ENCODE measurements at places on chromosomes 16 and 17.

DNA sequence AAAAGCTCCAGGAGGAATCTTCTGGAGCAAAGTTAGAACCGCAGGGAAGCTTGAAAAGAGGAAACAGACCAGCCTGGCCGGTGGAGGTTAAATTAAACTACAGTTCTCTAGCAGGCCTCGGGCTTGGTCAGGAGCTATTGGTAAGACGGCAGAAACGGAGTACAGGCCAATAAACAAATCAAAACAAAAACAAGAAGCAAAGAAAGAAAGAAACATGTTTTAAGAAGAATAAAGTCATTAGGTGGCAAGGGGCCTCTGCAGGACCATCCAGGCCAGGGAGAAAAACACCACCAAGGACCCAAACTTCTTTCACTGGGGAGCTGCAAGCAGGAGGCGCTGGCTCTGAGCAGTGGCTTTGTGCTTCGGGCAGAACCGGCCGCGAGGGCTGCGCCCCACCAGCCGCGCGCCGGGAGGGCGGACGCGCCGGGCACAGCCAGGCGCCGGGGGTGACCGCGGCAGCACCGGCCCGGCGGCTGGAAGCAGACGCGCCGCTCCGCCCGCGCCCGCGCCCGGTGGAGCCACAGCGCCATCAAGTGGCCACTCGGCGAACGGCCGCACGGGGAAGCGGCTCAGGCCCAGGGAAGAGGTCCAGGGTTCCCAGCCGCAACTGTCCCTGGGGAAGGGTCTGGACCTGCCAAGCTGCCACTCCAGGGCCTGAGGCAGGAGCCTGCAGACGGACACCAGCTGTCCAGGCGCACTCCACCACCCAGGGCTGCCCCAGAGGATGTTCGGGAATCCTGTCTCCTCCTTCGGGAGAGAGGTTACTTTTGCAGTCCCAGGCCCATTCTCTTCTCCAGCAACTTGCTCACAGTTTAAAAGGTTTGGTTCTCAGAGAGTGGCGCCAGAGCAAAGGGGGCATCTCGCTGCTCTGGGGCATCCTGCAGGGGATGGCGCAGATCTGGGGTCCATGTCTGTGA lies 419.4 kb downstream of the SOX9 start:
- no peak for DNase-seq

GRCh38 chr16:9340526-9341256 lies 249.2 kb downstream of the HAPSTR1 start:
- DNase-seq, result no peak

- no peak for DNase-seq
Measured at GRCh38 chr16:67084345-67085028, 25.3 kb upstream of the PHAF1 start.

- no peak for DNase-seq
Measured at GRCh38 chr17:60823515-60823914, 145.9 kb downstream of the BCAS3 start.

GRCh38 chr17:8465356-8465755 lies 29.7 kb downstream of the NDEL1 start:
- no peak for DNase-seq

GRCh38 chr16:52535076-52535475 lies 11.9 kb downstream of the TOX3 start:
- no peak for DNase-seq

DNA sequence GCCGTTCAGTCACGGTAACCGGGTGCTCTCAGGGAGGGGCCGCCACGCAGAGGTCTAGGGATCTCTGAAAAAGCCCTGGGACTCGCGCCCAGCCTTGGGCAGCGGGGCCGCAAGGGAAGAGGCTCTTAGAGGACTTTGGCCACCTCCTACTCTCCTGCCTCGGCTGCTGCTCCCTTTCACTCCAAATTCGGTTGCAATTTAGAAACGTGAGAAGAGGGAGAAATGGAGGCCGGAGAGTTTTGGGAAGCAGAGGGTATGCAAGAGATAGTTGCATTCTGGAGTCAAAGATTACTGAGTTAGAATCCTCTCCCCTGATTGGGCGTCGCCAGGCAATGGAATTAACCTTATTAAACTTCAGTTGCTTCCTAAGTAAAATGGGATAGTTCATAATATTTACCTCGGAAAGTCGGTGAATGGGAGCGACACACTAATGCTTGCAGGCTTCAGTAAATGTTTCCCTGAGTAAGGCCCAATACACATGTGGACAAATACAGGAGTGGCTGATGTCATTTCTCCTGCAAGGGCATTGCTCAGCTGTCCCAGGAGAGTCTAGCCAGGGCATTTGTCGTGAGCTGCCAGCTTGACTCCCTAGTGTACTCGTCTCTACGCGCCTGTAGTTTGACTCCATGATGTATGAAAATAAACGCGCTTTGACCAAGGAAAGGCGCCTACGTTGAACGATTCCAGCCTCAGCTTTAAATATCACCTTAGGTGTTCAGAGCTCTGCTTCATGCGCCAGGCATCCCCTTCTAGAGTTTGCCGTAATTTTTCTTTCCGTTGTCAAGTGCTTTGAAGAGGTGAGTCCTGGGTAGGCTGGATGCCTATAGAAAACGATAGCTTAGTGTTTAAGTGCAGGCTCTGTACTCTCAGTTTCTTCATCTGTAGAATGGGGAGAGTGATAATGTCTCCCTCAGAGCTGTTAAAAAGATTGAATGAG lies 667 bp downstream of the OGFOD1 start:
- no peak for DNase-seq

- no peak for DNase-seq
Measured at GRCh38 chr17:69869667-69870066, 205.4 kb upstream of the KCNJ16 start.

DNA sequence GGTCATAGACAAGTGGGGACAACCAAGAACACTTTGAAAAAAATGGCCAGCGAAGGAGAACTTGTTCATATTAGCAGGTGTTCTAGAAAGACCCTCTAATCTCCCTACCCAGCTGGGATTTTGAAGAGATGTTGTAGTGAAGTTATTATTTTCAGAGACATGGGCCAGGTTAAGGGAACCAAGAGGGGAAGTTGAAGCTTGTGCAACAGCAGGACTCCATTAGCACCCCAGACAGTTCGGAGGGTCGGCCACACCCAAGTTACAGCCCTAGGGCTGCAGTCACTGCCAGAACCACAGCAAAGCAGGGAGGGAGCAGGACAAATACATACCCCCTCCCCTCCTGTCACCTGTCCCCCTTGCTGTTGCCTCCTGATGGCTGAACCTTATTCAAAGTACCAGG lies 42.3 kb downstream of the WSB1 start:
- DNase-seq, result no peak

GRCh38 chr17:66369830-66370229 lies 67.4 kb downstream of the PRKCA start:
- DNase-seq, result no peak

DNA sequence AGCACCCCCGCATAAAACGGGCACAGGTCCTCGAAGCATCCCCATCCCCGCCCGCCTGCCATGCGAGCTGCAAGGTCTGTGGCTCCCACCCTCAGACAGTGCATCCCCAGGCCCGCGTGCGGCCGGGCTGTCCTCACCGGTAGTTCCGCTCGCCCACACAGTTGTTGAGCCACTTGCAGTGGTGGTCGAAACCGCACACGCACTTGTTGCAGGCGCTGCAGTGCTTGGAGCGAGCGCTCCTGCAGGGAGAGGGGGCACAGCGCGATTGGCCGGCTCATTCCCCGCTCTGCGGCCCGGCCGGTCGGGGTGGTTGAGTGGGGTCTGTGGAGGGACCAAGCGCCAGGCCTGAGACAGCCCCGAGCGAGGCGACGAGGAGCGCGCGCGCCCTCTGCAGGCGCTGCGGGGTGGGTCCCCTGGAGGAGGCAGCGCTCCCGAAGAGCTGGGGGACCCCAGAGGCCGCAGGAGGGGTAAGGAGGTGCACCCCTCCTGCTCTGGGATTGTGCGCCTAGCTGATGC lies 6.0 kb upstream of the TPPP3 start:
- DNase-seq, result no peak

DNA sequence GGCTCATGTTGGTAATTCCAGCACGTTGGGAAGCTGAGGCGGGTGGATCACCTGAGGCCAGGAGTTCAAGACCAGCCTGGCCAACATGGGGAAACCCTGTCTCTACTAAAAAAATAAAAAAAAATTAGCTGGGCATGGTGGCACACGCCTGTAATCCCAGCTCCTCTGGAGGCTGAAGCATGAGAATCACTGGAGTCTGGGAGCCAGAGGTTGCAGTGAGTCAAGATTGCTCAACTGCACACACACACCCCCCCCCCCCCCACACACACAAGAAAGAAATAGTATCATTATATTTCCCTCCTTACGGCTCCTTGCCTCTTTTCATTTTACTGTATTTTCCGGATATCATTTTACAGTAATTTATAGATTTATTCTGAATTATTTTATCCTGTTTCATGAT lies 963.1 kb upstream of the GOT2 start:
- DNase-seq, result no peak

DNA sequence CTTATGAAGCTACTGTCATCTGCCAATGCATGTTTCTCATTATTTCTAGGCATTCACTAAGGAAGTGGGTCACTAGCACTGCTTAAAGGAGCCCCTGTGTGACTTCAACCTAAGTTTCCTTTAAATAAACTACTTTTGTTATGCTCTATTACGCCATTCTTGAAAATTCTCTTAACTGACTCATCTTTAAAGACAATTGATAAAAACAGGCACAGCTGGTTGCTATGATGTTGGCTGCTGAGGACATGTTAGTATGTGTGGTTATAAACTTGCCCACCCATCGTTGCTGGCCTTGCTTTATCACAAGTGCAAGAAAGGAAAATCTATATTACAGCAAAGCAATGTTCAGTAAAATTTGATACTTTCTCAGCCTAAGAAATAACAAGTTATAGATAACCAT lies 75.8 kb upstream of the CNTNAP4 start:
- DNase-seq, result no peak

GRCh38 chr16:86304868-86305267 lies 205.5 kb upstream of the FOXF1 start:
- no peak for DNase-seq
